ENCODE measurements at places on chromosomes 3 and 15.
A peak's percentile ranks its signal among the peaks of the same experiment; 100 is the strongest.

- DNase-seq = no peak
These were observed 83.0 kb downstream of the NPTN start for GRCh38 chr15:73550190-73550589.

- no peak for DNase-seq
These were observed 12.1 kb downstream of the GAP43 start for GRCh38 chr3:115635406-115635805.

DNA sequence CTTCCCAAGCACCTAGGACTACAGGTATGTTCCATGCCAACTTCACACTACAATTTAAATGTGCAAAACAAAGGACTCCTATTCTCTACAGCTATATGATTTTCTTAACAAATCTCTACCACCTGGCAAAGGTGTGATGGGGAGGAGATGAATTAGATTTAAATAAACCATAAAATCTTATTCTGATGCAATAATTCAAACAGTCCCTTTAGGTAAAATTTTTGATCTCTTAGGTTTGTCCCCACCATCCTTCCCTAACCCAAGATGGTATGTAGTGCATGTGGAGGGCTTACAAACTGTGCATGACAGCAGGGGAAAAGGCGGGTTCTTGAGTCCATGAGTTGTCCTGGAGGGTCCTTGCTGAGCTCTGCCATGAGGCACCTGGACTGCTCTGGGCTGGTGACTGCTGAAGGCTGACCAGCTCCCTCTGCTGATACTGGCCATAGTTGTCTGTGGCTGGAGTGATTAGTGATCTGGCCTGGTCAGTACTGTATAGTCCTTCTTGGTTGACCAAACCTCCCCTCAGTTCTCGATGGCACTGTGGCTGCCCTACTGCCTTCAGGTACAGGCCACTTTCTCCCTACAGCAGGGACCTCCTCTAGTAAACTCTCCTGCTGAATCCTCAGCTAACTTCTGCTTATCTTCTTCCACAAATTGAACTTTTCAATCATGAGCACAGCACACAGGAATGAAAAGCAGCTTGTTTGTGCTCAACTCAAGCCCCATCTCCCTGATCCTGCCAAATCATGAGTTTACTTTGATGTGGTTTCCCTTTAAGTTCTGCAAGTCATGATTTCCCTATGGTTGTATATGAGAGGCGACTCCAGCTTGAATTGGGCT, 30.1 kb downstream of the CFAP161 start:
- no peak for DNase-seq

GRCh38 chr3:3801494-3801841, 2.2 kb downstream of the LRRN1 start:
- no peak for DNase-seq

DNA sequence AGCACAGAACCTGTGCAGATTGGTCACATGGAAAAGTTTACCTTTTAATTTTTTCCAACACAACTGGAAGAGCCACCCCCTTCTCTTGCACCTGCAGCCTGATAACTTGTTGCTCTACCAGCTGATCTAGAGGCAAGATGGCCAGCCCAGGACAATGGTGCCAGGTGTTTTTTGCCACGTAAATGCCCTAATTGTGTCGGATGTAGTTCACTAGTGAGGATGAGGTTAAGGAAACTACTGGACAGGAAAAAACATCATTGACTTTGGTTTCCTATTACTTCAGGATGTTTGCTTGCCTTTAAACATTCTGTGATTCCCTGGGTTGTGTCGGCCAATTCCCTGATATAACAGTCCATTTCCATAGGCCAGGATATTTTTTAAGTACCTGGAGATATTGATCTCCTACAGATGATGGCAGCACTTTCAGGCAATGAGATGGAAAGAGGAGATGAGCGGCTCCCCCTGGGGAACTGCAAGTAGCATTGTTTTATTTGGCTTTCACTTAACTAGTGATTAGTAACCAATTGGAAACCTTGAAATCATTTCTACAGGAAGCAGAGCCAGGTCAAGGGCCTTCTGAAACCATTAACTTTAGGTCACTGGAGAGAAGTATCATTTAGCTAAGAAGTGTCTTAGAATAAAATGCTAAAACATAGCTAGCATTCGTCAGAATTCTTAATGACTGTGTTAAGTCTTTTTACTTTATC, 72.5 kb downstream of the OSBPL10 start:
- DNase-seq = no peak

GRCh38 chr3:124781476-124782376, 51.5 kb downstream of the UMPS start:
- no peak for DNase-seq

- no peak for DNase-seq
These were observed 11.3 kb upstream of the P2RY12 start for GRCh38 chr3:151395806-151396205.

DNA sequence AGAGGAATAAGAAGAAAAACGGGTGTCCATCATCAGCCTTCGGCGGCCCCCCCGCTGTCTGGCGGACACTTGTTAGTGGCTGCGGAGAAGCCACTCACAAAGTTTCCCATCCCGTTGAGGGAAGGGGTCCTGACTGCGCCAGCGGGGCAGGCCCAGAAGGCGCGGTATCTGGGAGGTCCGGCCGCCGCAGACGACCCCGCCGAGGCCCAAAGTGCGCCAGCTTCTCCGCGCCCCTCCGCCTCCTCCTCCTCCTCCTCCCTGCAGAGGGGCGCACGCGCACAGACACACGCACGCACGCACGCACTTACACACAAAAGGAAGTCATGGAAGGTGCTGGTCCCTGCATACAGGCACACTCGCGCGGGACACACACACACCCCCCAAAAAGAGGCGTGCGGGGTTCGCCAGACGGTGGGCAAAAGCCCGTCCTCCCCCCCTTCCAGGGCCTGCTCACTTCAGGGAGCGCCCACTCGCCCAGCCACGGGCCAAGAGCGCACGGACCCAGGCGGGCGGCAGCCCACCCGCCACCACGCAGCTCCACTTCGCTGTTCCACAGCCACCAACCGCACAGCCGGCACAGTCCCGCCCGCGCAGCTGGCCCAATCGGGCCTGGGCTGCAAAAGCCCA, 18.0 kb downstream of the ZNF148 start:
- peak; percentile 58 for DNase-seq

DNA sequence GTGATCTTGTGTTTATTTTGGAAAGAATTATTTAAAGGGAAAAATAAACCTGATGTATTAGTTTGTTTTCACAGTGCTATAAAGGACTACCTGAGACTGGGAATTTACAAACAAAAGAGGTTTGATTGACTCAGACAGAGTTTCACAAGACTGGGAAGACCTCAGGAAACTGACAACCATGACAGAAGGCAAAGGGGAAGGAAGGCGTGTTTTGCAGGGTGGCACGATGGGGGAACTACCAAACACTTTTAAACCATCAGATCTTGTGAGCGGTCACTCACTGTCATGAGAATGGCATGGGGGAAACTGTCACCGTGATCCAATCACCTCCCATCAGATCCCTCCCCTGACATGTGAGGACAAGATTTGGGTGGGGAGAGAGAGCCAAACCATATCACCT, 87.0 kb downstream of the TP63 start:
- DNase-seq = no peak

DNA sequence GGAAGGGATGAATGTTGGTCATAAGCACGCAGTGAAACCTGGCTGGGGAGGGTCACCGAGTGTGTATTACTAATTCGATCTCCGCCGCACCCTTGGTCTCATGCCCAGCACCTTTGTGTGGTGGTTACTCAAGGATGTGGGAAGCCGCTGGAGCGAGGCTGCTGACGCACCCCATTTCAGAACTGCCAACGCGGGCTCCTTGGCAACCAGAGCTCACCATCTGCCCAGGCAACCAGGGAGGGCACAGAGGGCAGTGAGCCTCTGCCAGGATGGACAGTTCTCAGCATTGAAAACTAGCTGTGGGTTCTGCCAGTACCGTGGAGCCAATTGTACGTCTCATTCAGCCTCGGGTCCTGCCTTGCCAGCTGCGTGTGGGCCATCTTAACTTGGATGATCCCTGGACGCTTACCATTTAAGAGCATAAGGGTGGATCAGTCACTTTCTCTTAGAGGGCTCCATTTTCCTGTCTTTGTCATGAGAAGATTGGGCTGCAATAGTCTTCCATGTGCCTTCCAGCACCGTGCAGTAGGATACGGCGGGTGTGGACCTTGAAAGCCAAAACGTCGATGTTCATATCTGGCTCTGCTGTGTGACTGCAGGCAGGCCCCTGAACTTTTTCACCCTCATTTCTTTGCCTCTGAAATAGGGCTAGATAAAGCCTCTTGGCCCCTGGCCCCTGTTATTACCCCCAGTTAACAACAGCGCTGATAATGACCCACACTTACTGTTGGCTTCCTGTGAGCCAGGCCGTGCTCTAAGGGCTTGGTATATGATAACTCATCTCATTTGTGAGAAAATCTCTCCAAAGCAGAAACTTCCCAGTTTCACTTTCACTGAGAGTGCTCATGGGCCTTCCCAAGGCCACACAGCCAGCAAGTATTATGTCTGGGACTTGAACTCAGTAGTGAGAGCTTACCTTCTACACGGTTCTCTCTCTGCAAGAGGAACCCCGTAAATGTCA, 238.8 kb downstream of the OPA1 start:
- DNase-seq = no peak
